ENCODE measurements at places on chromosomes 1 and 21. TPM values are rescaled to one million over a fixed set of nuclear protein-coding genes. Genes with fewer than 3 reads are reported as not detected.

DNA sequence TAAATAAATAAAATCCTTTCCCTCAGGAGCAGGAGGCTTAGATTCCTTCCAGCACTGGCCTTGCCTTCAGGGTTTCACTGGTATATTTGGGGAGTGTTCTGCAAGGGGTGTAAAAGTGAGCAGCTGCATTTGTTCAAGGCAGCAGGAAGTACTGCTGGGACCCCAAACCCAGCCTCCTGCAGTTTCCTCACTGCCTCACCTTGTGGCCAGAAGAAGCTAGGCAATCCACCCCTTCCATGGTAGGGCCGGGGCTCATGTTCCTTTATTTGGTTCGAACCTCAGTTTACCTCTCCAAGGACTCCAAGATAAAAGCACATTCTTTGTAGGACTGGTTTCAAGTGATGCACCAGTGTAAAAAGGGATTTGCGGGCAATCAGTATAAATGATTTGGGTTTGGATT is 21.0 kb upstream of the CFAP126 start:
- no peak for DNase-seq
- no peaks in the 10 kb centered on the region for H3K4me1 ChIP-seq
- H3K27ac ChIP-seq, result peak overlapping the region; percentile 98
- no peaks in the 10 kb centered on the region for H3K36me3 ChIP-seq
- H3K4me3 ChIP-seq, result no peak overlapping the region
- no peaks in the 10 kb centered on the region for H3K27me3 ChIP-seq

Gene HTR6
- total RNA-seq, result not detected

DNA sequence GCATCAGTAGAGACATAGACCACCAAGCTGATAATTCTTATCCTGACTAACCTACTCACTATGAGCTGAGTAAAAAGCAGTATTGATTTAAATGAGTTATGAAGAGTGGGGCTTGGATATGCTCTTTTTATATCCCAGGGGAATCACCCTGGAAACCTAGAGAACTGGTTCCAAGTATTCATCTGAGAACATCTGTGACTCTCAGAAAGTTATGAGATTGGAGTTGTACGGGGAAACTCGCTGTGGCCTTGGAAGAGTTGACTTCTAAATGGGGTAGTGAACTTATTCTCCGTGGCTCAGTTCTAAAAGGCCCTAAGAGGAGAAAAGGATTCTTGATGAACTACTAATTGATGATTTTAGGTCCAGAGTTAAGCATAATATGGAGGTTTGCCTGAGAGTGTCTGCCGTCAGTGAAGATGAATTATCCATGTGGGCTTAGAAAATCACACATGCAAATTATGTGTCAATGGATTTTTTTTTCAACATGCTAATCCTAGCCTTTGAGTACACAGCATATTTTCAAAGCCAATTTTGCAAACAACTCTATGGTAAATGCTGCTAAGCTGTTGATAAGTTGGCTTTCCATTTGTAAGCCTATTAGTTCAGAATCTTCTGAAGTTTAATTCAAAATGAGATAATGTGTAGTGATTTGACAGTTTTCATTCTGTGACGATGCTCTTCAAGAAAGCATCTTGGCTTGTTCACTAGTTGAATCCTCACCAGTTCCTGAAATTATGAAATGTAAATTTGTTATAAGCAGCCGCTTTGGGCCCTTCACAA is 122.7 kb downstream of the FGGY start:
- H3K4me1 ChIP-seq, result peaks cover 3% of the 10 kb centered on the region
- H3K27me3 ChIP-seq, result no peaks in the 10 kb centered on the region
- H3K27ac ChIP-seq, result no peak overlapping the region
- H3K36me3 ChIP-seq, result no peaks in the 10 kb centered on the region

DNA sequence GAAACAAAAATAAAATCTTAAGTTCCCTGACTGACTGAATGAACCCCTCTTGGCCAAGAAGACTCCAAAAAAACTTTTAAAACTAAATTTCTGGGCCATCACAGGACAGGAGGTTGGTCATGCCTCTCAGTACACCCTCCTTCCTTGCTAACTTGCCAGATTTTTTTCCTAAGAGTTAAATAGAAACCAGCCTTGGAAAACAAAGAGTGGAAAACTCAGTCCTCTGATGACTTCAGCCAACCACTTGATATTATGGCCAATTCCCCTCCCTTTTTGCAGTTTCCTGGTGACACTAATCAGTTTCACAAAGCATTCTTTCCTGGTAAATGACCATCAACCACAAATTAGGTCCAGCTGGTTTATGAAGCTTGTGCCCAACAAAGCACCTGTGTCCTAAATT is 134.8 kb downstream of the ZNF648 start:
- no peak for DNase-seq
- no peaks in the 10 kb centered on the region for H3K27me3 ChIP-seq
- no peaks in the 10 kb centered on the region for H3K36me3 ChIP-seq
- no peak overlapping the region for H3K27ac ChIP-seq
- H3K4me3 ChIP-seq, result no peak overlapping the region
- no peaks in the 10 kb centered on the region for H3K4me1 ChIP-seq

- H3K27me3 ChIP-seq, result no peaks in the 10 kb centered on the region
- no peaks in the 10 kb centered on the region for H3K36me3 ChIP-seq
- H3K4me1 ChIP-seq, result no peaks in the 10 kb centered on the region
Measured at GRCh38 chr1:216836316-216836715, 113.1 kb upstream of the ESRRG start.

Gene FABP3
- total RNA-seq, result 25.0 TPM

DNA sequence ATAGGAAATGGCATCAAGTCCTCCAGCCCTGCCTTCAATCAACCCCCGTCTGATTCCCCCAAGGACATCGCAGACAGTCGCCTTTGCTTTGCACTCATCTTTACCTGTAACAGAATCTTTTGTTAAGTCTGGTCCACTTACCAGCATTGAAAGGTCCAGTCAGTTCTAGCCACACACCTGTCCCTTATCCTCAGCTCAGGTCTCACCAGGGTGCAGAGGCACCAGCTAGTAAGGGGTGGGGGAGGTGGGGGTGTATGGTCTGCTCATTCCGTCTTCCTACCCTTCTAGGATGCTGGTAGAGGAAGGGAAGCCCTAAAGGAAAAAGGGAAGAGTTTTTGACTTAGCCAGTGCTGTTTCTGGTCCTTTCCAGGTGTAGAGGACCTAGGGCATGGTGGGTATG is 427.7 kb downstream of the MATN1 start:
- no peak overlapping the region for H3K4me3 ChIP-seq
- H3K27me3 ChIP-seq, result no peaks in the 10 kb centered on the region
- no peak for DNase-seq

DNA sequence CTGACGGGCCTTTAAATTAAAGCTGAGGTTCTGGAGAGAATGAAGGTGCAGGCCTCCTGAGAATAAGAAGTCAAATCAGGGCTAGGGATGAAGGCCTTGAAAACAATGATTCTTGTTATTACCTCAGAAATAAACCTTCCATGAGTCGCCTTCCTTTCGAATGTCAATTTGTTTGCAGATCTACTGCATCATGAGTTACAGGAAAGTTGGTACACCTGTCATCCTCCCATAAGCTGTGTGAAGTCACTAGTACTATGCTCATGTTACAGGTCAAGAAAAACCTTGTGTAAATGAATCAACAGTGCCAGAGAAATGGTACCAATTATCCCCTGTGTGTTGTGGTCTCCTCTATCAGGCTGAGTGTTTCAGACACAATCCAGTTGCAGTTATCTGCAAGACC is 281.2 kb upstream of the PLXNA2 start:
- H3K27me3 ChIP-seq, result no peaks in the 10 kb centered on the region
- H3K27ac ChIP-seq, result no peak overlapping the region

Gene KCNT2
- total RNA-seq, result 6.3 TPM

- peak; percentile 21 for DNase-seq
- no peak overlapping the region for H3K27ac ChIP-seq
- no peaks in the 10 kb centered on the region for H3K27me3 ChIP-seq
Measured at GRCh38 chr1:171940368-171940767, 99.1 kb downstream of the DNM3 start.

Gene GOLT1A
- total RNA-seq, result 8.9 TPM

- DNase-seq, result no peak
- no peak overlapping the region for H3K4me3 ChIP-seq
- H3K4me1 ChIP-seq, result no peaks in the 10 kb centered on the region
- no peaks in the 10 kb centered on the region for H3K27me3 ChIP-seq
- H3K36me3 ChIP-seq, result no peaks in the 10 kb centered on the region
Measured at GRCh38 chr1:172938681-172939080, 112.1 kb downstream of the TNFSF18 start.

DNA sequence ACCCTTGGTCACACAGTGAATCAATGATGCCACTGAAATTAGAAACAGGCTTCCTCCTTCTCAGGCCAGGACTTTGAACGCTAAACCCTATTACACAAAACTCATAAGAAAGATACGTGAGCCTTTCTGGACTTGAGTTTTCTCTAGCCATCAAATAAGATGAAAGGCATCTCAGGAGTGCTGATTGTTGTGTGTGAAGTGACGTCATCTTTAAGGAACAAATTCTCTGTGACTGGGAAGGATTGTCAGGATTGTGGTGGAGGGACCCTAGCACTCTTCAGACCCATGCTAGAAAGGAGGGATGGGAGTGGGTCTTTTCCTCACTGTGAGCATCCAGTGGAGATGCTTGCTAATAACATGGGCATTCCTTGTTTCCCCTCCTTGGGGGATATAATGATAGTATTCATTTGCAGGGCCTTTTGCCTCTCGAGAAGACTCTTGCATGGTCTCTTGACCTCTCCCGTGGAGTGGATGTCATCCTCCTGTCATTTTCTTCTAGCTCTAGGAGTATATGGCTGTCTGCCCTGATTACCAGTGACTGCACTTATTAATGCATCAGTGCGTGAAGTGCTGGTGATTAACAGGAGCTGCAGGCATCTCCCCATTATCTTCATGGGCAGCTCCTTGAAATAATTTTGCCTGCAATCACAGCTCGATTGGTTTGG is 39.9 kb downstream of the SPATA46 start:
- H3K4me3 ChIP-seq, result no peak overlapping the region
- H3K27ac ChIP-seq, result no peak overlapping the region
- H3K27me3 ChIP-seq, result no peaks in the 10 kb centered on the region
- H3K36me3 ChIP-seq, result no peaks in the 10 kb centered on the region
- no peaks in the 10 kb centered on the region for H3K4me1 ChIP-seq

DNA sequence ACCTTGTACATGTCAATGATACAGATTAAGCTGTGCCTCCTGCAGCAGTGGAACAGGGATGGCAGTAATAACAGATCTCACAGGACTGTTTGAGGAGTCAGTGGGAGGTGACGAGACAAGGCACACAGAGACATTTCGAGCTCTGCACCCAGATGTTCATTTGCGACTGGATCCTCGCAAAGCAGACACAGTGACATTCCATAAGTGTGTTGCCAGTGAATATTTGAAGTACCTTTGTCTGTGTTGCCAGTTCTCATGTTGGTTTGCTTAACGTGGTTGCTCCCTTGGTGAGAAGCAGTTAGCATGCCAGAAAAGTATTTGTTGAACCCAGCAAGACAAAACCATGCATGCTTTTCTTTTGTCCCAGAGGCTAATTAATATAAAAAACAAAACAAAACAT is 67.0 kb downstream of the NID1 start:
- H3K4me3 ChIP-seq, result no peak overlapping the region
- no peaks in the 10 kb centered on the region for H3K4me1 ChIP-seq
- peaks cover 4% of the 10 kb centered on the region for H3K36me3 ChIP-seq

DNA sequence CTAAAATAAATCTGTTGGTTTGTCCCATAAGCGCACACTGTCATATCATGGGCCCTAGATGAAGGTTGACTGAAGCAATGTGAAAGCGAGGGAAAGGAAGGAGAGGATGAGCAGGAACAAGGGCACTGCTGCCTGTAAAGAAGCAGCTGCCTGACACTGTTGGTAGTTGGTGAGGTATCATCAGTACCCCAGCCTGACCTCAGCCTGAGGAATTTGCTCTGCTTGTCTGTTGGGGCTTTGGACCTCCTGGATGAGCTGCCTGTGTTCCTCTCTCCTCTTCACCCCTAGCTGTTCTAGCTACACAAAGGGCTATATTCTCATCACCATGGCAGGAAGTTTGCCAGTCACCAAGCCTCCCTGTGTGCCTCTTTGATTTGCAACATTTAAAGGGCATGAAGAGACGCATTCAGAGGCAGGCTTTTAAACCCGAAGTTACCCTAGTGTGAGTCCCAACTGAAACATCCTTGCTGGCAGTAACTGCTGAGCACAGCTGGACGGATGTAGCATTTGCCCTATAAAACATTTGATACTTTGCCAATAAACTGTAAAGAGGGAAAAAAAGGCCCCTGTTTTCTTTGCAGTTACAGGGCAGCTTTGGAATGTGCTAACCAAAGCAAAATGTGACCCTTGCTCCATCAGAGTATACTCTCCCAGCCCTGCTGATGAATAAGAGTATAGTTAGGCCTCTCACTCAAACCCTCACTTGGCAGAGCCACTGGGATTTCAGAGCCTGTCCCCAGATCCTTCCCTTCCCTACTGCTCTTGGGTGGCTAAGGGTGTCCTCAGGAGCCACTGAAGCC is 22.2 kb upstream of the SPATA6 start:
- no peaks in the 10 kb centered on the region for H3K27me3 ChIP-seq
